Osteoblast (primary cell): ENCODE measurements at places on chromosomes 6 and 20. TPM values are rescaled to one million over a fixed set of nuclear protein-coding genes. Genes with fewer than 3 reads are reported as not detected.

PTK6 gene
- under 0.01 TPM in 1 of 2 replicates, not detected in the other for total RNA-seq

IL17A gene
- total RNA-seq, result not detected in 2 replicates

DNA sequence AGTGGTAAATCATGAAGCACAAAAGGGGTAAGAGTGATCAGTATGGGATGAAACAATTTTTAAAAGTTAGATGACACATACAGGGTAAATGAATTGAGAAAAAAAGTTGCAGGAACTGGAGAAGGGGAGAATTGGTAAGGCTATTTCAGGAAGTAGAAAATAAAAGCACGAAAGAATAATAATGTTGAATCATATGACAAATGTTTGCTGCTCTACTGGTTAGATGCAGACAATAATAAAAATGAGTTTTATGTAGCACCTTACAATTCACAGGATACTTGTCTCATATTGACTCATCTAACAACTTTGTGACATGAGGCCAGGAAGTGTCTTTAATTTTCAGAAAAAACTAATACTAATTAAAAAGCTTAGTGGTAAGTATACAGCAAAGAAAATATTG lies 566.5 kb upstream of the MARCKS start:
- DNase-seq, result no peak

DNA sequence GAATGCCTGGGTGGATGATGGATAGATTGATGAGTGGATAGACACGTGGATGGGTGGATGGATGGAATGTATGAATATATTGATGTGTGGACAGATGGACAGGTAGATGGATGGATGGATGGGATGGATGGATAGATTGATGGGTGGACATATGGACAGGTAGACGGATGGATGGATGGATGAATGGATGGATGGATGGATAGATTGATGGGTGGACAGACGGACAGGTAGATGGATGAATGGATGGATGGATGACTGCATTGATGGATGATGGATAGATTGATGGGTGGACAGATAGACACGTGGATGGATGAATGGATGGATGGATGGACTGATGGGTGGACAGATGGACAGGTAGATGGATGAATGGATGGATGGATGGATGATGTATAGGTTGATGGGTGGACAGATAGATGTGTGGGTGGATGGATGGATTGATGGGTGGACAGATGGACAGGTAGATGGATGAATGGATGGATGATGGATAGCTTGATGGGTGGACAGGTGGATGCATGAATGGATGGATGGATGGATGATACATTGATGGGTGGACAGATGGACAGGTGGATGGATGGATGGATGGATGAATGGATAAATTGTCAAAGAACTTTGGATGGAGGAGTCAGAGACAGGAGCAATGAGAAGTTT lies 171.4 kb upstream of the AFDN start:
- no peak for DNase-seq

DNA sequence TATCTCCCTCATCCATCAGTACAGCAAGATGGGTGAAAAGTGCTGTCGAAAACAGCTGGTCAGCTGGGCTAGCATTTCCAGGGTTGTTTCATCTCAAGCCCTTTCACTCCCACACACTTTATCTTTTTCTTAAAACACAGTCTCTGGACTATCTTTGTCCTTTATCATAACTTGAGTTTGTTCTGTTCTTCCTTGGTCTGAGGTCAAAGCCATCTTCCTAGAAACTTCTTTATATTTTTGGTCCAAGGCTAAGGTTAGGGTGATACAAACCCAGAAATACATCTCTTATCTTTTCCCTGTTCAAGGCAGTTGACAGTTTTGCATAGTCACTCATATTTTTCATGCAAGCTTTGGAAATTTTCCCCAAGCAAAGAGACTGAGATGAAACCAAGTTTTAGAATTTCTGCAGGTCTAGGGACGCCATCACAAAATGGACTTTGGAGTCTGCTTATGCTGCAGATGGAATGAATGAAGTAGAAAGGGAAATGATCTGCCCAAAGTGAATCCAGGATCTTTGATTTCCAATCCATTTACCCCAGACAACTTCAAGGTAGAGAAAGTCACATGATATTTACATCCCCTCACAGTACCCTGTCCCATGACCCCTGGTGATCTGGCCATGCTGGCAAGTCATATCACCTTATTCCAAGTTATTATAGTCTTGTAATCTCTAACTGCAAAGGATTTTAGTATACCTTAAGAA lies 297.0 kb downstream of the ZNF217 start:
- DNase-seq, result no peak

- no peak for DNase-seq
Measured at GRCh38 chr20:19257865-19258264, 45.4 kb downstream of the SLC24A3 start.

- DNase-seq, result no peak
Measured at GRCh38 chr20:35451295-35451694, 4.1 kb upstream of the CEP250 start.

- DNase-seq, result no peak
Measured at GRCh38 chr6:132192631-132193030, 208.6 kb downstream of the MOXD1 start.

DNA sequence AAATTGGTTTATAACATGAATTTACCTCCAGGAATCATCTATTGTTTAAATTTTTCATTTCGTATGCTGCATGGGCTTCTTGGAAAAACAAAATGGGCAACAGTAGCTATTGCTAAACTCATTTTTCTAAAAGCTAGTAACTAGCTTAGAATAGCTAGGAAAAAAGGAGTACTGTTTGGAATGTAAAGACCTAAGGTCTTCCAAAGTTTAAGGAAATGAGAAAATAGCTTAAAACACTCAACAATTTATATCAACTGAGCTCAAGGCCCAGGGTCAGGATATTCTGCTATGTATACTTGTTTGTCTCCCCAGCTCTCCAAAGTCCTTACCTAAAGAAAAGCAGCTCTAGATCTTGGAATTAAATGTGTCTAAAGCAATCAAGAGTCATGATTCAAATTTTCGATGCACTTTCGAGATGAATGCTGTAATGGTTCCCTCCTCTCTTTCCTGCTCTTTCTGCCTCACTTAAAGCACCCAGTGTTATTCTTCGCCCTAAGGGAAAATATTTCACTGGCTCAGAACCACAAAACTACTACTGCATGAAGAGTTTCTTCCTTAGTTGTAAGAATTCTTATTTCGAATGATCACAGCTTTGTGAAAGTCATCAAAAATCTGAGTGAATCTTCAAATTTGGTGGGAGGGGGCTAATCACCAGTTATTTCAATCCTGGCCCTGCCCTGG lies 41.6 kb downstream of the LYRM4 start:
- no peak for DNase-seq

DNA sequence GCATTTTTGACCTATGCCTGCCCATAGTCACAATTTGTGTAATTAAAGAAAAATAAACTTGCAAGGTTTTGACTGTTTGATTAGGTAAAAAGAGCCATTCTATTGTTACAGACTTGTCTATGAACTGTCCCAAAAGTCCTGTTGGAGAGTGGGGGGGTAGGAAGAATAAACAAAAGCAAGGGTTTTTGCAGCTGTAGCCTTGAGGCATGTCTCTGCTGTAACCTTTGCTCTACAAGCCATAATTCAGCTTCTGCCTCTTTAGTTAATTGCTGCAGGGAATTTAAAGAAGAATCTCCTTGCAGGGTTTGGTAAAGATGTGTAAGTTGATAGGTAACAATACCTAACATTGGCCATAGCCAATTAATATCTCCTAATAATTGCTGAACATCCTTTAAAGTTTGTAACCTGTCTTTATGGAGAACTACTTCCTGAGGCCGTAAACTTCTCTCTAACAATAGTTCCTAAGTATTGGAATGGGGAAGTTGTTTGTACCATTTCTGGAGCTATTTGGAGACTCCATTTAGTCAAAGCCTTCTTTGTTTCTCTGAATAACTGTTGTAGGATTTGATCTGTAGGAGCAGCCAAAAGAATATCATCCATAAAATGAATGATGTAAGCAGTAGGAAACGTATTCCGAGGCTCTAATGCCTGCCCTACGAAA lies 7.9 kb upstream of the ABHD12 start:
- no peak for DNase-seq

- DNase-seq, result peak; percentile 51
Measured at GRCh38 chr20:61752576-61752975, 313.1 kb downstream of the TAF4 start.

DNA sequence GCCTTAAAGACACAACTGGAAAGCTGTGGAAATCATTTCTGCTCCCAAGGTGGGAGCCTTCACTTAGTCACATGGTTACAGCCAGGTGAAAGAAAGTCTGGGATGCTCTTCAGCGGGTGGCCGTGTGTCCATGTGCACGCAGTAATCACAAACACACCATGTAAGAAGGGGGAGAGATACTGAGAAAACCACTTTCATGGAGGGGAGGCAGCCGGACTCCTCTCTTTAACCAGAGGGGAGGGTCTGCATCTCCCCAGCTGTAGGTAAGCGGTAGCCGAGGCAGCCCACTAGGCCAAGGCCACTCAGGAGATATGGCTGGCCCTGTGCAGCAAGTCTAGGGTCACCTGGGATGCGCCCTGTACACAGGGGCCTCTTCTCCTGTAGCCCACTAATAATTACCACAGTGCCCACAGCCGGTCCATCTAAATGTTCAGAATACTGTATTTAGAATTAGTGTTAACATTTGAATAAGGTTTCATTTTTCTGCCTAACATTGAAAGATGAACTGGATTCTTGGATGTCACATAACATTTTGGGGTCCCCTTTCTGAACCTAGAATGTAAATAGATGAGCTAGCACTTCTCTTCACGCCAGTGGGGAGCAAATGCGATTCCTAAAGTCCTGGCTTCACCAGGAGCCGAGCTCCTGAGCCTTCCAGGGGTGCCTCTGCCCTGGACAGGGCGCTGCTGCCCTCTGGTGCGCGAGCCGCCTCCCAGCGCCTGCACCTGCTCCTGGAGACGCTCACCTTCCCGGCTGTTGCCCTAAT lies 15.9 kb downstream of the GPR31 start:
- DNase-seq, result peak; percentile 90

CNBD2 gene
- 0.72 and 2.1 TPM in 2 replicates for total RNA-seq

- DNase-seq, result no peak
Measured at GRCh38 chr20:2825761-2826160, 9.6 kb downstream of the TMEM239 start.

TFAP2D gene
- total RNA-seq, result not detected in 2 replicates

DNA sequence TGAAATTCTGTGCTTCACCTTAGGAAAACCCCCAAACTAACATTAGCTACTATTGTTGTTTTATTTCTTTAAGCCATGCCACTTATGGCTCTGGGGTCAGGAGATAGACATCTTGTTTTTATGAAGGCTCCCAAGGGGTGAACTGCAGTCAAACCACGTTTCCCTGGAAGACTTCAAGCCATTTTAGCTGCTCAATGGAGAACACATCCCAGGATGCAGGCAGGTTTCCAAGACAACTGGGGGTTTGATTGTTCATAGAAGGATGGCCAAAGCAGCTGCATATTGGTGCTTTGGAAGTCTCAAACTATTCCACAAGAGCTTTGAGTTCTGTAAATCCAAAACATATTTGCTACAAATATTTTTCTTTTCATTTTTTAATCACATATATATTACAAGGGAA lies 818.0 kb downstream of the MAFB start:
- no peak for DNase-seq
